ENCODE measurements at places on chromosomes 16 and 17.

DNA sequence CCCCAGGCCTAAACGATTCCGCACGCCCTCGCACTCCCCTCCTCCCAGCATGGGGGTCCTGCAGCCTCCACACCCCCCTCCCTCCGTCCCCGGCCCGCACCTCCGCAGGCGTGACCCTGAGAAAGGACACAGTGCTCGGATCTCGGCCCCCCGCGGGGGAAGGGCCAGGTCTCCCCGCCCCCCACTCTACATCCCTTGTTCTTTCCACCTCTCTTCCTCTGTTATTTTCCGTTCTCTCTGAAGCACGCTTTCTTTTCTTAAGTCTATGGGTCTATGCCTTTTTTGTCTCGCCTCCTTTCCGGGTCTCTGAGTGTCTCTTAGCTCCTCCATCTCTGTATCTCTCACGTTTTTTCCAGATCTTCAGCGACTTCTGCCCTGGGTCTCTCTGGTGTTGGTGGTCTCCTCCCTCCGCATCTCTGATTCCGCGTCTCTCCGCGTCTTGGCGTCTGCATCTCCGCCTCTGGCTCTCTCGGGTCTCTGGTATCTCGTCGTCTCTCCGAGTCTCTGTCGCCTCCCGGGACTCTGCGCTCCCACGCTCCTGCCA, 2.1 kb upstream of the HES7 start:
- no peak for DNase-seq

GRCh38 chr17:39757176-39757662, 19.5 kb downstream of the GRB7 start:
- DNase-seq = no peak

DNA sequence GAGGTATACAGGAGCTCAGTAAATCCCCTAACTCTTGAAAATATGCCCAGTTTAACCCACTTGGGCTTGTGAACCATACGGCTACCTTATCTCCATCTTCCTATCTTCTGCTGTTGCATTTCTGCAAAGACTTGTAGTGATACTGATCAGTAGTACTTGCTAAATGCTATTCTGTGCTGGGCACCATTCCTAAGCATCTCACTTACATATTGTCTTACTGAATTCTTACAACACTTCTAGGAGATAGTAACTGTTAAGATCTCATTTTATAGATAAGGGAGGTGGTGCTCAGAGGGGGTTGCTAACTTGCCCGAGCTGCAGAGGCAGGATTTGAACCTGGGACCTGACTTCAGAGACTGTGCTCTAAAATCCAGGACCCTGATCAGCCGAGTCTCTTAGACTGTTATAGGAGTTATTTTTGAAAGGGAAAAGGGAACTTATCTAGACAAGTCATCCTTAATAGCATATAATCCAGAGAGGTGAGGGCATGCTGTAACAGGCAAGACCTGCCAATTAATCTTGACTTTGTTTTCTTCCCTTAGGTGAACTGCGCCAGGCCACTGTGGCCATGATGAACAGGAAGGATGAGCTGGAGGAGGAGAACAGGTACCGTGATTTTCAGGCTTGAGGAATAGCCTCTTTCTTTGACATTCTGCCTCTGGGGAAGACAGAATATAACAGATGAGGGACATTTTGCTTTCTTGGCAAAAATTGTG, 149.7 kb downstream of the SNX29 start:
- no peak for DNase-seq

- DNase-seq = no peak
Observed at GRCh38 chr16:57798267-57798810, 4.0 kb downstream of the KIFC3 start.

GRCh38 chr17:82397449-82398335, 20.5 kb upstream of the HEXD start:
- no peak for DNase-seq

GRCh38 chr16:16971042-16971441, 499.7 kb downstream of the XYLT1 start:
- no peak for DNase-seq

- no peak for DNase-seq
Observed at GRCh38 chr16:64751906-64752305, 370.0 kb downstream of the CDH11 start.

GRCh38 chr17:49851387-49852291, 3.8 kb upstream of the TAC4 start:
- no peak for DNase-seq

GRCh38 chr16:87845213-87845612, 24.1 kb downstream of the SLC7A5 start:
- no peak for DNase-seq

GRCh38 chr17:17792551-17793377, 44.0 kb downstream of the SREBF1 start:
- DNase-seq = no peak

GRCh38 chr16:53090591-53091411, 36.0 kb downstream of the CHD9 start:
- no peak for DNase-seq

DNA sequence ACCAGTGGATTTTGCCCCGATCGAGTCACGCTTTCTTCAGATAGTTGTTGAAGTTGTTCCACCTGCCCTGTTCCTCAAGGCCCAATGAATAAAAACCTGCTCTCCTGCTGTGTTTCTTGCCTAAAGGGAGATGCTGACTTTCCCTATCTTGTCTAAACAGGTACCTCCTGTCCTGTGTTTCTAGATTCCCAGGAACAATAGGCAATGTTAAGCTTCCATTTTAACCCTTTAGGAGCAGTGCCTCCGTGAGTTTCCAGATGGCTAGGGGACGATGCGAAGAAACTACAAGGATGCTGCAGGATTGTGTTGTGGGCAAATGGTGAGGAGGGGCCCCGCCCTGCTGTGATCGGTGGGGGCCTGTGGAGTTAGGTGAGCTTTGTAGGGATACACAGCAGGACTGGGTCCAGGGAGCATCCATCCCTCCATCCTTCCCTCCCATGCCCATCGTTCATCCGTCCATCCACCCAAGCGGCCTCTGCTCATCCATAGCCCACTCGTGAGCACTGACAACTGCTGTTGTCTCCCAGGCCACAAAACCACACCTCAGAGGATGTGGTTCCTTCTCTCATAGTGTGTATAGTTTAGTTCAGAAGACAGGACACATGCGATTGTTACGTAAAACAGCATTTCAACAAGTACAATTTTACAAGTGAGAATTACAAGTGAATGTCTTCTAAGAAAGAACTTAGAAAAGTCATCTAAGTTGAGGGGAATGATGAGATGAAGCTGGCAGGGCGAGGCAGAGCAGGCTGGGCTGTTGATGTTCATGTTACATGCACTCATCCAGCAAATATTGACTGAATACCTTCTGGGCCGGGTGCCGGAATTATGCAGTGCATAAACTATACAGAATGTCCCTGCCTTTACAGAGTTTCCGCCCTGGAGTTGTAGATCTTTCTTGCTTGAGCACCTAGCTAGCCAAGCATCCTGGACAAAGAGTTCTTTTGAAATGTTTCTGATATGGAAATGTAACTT, 5.2 kb downstream of the ARSG start:
- DNase-seq = no peak

- no peak for DNase-seq
Observed at GRCh38 chr17:21210411-21211076, 3.4 kb downstream of the TMEM11 start.

DNA sequence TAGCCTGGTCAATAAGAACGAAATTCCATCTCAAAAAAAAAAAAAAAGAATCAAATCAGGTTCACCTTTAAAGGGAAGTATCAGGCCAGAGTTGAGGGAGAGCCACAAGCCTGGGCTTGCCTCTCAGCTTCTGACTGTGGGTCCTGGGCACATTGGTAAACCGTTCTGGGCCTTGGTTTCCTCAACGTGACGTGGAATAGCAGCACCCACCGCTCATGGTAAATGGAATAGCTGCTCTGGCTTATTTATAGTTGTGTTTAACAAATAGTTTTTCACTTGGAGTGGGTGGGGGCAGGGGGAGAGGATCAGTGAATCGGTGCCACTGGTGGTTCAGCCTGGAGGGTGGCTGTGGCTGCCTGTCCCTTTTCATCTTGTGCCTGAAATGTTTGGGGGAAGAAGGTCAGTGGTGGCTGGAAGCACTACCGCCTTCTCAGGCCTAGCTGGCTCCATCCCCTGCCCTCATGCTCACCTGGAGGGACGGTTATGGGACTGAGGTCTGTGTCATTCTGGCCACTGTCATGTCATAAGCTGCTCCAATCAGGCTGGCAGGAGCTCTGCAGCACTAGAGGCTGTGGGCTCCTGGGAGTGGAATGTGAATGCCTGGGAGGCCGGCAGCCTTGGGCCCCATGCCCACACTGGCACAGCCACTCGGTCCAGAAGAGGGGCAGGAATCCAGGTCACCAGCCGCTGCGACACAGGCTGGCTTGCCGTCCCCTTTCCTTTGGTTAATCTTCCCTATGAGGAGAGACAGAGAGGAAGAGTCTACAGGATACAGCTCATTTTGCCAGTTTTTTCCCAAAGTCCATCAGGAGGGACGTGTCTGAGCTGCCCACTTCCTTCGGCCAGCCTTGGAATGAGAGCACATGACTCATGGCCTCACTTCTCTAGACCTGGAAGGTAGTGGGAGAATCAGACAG, 27.0 kb downstream of the CCR7 start:
- DNase-seq = no peak

DNA sequence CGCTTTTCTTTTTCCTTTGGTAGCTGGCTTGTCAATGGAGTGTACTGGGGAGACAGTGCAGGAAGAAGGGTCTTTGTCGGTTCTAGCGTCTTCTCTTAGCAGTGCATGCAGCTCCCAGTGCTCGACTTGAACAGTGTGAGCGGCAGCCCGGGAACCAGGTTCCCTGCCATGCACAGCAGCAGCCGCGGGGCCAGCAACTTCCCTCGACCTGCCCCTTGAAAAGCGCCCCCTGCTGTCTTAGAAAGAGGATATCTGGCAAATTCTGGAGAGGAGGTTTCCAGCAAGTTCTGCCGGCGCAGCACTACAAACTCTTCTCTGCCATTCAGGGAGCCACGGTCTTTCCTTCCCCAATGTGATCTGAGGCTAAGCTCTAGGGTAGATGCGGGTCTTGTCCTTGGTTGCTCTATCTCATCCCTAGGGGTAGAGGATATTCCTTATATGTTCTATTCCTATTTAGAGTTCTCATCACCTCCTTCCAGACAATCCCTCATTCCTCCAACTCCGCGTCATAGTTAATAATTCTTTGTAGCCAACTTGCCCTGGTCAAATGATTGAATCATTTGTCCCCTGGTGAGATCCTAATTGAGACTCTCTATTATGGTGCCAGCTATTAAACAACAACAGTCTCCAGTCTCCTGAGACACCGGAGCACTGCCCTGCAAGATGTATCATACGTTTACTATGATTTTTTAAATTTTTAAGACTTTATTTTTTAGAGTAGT, 451.3 kb downstream of the PMP22 start:
- DNase-seq = no peak

- no peak for DNase-seq
Observed at GRCh38 chr16:78155791-78156345, 56.4 kb downstream of the WWOX start.

GRCh38 chr16:78292844-78293380, 193.5 kb downstream of the WWOX start:
- no peak for DNase-seq

DNA sequence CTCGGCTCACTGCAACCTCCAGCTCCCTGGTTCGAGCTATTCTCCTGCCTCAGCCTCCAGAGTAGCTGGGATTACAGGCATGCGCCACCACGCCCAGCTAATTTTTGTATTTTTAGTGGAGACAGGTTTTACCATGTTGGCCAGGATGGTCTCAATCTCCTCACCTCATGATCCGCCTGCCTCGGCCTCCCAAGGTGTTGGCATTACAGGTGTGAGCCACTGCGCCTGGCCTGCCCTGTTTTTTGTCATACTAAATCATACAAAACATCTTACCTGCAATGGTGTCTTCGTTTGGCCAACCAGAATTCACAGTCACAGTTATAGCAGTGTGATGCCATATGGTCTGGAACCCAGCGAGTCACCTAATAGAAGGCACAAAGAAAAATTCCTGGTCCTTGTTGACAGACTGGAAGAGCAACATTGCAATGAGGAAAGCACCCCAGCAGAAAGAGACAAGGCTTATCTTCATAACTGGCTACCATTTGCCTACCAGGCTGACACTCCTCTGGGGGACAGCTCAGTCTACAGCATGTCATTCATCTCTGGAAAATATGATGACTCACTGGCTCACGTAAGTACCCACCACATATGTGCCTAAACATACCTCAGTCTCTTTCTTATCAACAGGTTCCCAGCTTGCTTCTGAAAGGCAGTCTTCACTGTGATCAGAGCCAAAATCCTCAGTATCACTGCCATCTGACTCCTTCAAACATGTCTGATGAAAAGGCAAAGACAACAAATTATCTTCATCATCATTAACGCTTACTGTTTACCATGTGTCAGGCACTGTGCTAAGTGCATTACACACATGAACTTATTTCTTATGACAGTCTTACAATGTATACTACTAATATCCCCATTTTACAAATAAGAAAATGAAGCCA, 4.3 kb upstream of the HSF5 start:
- no peak for DNase-seq

GRCh38 chr17:62895320-62896301, 70.4 kb upstream of the TANC2 start:
- no peak for DNase-seq

GRCh38 chr17:69268543-69269014, 40.0 kb upstream of the ABCA10 start:
- DNase-seq = no peak

DNA sequence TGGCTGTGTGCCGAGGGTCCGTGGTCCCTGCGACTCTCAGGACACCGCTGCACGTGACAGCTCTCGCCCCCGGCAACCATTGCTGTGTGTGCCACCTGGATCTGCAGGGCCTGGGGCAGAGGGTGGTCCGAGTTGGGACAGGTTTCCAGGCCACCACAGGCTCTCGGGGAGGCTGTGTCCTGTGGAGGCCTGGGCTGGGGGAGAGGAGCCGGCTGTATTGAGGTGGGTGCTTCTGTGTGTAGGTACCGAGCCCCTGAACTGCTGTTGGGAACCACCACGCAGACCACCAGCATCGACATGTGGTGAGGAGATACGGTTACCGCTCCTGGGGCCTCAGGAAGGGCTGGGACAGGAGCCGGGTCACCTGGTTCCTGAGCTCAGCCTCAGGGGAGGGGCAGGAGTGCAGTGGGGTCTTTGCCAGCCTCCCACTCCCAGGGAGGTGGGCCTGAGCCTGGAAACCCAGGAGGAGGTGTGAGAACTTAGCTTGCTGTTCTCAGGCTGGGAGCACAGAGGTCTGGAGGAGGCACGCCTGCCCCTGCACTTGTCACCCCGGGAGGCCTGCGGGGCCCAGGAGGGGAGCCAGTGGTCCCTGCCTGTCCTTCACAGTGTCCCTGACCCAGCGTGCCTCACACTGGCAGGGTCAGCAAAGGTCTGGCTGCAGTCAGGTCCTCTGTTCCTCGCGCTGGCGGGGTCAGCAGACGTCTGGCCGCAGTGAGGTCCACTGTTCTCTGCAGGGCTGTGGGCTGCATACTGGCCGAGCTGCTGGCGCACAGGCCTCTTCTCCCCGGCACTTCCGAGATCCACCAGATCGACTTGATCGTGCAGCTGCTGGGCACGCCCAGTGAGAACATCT, 7.3 kb downstream of the SPATA2L start:
- DNase-seq = no peak
